NCI-H1048 (cell line): ENCODE measurements at places on chromosomes 11 and 22.

- DNase-seq = no peak
Observed at GRCh38 chr11:95989076-95989605, 65.2 kb upstream of the MTMR2 start.

DNA sequence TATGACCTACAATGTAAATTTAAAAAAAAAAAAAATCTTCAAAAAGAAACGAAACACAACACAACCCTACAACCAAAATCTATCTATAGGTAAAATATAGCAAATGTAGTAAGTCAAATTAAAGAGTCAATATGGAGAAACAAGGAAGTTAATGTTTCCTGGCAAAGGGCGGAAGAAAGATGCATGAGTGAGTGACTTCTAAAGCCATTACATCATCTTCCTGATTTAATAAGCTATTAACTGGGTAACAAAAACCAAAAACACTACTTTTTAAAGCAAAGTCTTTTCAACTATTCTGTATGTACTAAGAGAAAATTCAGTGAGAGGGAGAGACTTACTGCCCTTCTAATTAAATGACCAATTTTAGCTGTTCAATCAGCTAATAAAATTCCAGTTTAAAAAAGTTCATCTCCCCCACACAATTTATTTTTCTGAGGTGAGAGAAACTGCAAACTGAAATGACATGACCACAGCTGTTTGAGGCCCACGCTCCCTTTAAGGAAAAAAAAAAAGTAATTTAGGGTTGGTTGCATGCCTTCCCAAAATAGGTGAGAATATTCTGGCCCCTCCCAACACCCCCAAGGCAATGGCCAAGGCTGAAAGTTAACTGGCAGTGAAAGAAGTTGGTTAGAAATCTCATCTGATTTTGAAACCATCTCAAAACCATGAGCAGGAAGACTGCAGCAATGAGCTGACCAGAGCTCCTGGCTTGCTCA, 5.9 kb downstream of the SF1 start:
- DNase-seq = no peak

GRCh38 chr11:33915526-33915925, 23.6 kb upstream of the LMO2 start:
- no peak for DNase-seq

DNA sequence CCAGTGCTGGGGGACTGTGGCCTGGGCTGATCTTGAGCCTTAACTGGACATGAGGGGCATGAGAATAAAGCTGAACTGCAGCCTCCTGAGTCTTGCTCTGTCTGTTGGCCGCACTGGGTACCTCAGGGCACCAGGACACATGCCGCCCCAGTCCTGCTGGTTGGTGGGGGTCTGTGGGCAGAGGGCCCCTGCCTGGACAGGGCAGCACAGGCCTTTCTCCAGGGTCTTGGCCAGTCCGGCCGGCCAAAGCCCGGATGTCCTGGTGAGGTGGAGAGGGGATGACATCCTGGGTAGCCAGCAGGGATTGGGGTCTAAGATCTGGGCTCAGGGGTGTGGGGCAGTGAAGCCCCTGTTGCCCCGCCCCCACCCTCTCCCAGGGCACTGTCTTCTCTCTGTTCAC, 1.5 kb upstream of the RPS6KA4 start:
- DNase-seq = no peak

GRCh38 chr22:39306456-39307361, 12.7 kb downstream of the RPL3 start:
- DNase-seq = no peak
